ENCODE measurements at places on chromosomes 13 and 19.

DNA sequence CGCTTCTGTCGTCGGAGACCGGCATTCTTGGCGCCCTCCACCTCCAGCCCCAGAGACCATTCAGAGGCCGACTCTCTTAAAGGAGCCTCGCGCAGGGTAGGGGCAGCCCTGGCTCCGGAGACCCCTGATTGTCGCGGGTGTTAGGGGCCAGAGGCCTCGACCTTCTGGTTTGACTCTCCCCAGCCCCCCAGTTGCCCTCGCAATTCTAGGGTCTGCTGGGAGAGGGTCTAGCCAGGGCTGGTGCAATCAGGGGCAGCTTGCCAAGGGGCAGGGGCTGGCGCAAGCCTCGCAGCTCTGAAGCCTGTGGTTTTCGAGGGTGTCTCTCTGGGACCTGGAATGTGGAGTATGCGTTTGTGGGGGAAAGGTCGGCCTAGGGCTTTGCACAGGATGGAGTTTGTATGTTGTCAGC, 1.6 kb upstream of the SLC7A10 start:
- no peak for DNase-seq

- DNase-seq, result no peak
Observed at GRCh38 chr19:29770648-29771047, 41.1 kb upstream of the CCNE1 start.

GRCh38 chr19:58474997-58475713, 997 bp upstream of the ZNF446 start:
- no peak for DNase-seq

DNA sequence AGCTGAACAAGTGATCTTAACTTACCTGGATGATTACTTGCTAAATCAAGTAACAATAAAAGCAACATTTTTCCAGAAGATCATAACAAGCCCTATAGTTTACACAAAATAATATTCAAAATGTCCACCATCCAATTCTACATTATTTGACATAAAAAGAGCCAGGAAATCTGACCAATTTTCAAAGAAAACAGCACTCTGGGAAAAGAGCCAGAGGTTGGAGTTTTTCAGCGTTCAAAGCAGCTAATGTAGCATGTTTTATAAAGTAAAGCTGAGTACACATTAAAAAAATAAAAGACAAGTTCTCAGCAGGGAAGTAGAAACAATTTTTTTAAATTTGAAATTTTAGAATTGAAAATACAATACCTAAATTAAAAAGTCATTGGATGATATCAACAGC, 62.6 kb downstream of the UFM1 start:
- no peak for DNase-seq

GRCh38 chr13:67118277-67118676, 111.9 kb downstream of the PCDH9 start:
- no peak for DNase-seq

Data from sciatic nerve (tissue), 2 donors.